ENCODE measurements at places on chromosomes 3 and 15.

DNA sequence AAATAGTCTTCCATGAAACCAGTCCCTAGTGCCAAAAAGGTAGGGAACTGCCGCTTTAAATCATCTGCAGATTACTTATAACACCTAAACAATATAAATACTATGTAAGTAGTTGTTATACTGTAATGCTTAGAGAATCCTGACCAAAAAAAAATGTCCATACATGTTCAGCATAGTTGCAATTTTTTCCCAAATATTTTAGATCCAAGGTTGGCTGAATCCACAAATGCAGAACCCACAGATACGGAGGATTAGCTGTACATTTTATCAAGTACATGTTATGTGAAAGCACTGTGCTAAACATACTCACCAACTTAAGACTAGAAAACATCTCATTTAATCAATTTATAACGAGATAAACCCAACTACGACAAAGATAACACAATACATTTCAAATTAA, 9.3 kb downstream of the MSL2 start:
- no peak for DNase-seq

- no peak for DNase-seq
Observed at GRCh38 chr15:101526021-101526420, 36.5 kb upstream of the PCSK6 start.

DNA sequence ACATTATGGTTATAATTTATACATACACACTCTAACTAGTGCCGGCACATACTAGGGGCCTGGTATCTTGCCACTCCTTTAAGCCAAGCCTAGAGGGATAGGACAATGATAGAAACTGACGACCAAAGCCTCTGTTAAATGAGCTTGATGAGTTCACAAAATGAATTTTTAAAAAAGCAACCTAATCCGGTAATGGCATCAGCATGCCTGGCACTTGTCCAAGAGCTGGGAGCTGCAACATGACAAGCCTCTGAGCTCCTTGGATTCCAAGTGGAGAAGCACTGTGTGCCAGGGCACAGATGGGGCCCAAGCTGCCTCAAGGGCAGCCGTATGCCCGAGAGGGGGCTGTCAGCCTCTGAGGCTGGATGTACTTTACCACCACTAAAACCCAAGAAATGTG, 9.7 kb downstream of the ETV5 start:
- DNase-seq: no peak

DNA sequence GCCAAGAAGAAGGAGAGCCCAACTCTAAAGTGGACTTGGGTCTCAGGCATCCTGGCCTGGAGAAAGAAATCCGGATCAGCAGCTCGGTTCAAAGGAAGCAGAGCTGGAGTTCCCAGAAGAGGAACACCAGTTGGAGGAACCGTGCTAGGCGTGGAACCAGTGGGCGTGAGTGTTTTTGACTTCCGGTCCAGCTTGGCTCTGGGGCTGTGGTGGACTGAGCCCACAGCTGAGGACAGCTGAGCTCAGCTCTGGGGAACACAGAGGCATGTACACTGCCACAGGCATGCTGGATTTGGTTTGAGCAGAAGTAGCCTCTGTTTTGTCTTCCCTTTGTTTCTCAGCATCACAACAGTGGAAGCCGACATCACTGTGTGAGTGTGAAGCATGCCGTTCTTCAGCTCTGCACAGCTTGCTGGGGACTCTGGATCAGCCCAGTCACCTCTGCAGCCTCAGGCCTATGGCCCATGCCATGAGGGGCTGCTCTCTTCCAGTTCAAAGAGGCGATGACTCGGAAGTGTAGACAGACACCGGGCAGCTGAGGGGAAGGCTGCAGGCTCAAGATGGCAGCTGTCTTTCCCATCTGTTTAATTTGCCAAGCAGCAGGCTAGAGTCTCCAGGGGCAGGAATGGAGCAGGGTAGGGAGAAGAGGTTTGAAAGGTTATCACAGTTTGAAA, 185.8 kb upstream of the UBE3A start:
- DNase-seq: no peak

GRCh38 chr3:148229107-148229506, 468.6 kb upstream of the AGTR1 start:
- no peak for DNase-seq
